Aorta (tissue), 5 donors: ENCODE measurements at places on chromosomes 11 and 22. TPM values are rescaled to one million over a fixed set of nuclear protein-coding genes. Genes with fewer than 3 reads are reported as not detected.

The UPB1 gene
- total RNA-seq: 1.2 TPM

The KIRREL3 gene
- total RNA-seq: 0.90 TPM

The OR51E2 gene
- total RNA-seq: 0.51 TPM

The SYT12 gene
- total RNA-seq: 5.5 TPM

The CTSD gene
- 535 TPM for total RNA-seq

The OMP gene
- 2.1 TPM for total RNA-seq

The NTM gene
- total RNA-seq: 1.9 TPM

The KLHL35 gene
- total RNA-seq: 1.3 TPM

The MUC15 gene
- not detected for total RNA-seq

The OR52I1 gene
- not detected for total RNA-seq

The ZBTB16 gene
- 283 TPM for total RNA-seq

The SPON1 gene
- total RNA-seq: 36.9 TPM

The CATSPERZ gene
- not detected for total RNA-seq
